Osteoblast (primary cell): ENCODE measurements at places on chromosomes 2 and 18.

DNA sequence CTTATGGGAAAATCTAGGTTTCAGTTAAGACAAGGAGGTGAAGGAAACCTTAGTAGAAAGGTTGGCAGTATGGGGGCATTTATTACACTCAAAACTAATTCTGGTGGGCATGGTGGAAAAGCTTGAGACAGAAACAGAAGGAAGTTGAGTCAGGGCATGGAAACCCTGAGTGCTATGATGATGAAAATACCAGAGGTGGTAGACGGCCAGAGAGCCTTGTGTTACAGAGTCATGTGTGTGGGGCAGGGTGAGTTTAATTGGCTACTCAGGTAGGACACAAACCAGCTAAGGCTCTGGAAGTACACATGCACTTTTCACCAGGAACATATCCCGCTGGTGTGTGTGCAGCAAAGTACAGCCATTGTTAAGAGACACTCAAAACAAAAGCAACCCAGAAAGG lies 20.7 kb upstream of the FAM136A start:
- DNase-seq = no peak

- no peak for DNase-seq
Measured at GRCh38 chr2:225938991-225939390, 539.5 kb downstream of the NYAP2 start.

DNA sequence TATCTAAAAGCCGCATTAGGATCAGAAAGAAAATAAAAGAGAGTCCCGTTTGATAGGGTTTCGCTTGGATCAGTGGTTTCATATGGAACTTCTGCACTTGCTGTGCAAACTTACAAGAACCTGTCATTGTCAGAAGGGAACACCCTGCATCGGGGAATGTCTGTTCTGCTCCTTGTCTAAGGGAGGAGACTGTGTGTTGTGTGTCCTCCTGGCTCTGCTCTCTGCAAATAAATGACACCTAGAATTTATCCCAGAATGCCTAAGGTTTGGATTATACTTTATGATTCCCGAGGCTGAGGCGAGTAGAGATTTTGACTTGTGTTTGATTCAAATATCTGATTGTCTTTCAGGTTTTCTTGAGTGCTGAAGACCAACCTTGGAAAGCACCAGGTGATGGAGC lies 785.1 kb downstream of the GALR1 start:
- DNase-seq = no peak

DNA sequence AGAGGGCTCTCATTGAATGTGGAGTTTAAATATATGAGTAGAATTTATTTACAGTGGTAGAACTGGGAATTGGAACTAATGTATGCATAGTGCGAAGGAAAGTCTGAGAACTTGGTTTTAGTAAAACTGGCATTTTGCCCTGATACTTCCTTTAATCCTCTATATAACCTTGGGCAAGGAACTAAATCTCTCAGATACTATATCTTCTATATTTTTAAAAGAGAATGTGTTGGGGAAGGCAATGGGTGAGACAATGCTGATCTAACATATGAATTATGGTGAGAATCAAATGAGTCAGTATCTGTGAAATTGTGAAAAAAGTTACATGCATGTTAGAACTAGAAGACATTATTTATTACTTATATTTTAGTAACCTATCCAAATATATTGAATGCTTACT lies 2109.4 kb upstream of the PIK3C3 start:
- DNase-seq = no peak

DNA sequence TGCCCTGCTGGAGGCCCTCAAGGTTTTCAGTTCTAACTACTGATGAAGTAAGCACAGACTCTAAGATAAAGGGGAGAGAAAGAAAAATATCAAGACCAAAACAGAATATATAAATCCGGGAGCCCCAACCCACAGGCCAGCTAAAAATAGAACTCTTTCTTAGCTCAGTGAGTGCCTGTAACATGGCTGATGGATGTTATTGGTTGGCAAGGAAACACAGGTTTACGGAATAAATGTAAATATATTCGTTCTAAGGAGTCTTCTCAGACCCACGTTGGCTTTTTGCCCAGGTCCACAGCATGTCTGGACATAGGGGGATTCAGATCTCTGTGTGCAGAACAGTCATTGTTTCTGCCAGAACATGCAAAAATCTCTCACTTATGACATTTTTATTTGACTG lies 139.0 kb upstream of the SERPINE2 start:
- no peak for DNase-seq

DNA sequence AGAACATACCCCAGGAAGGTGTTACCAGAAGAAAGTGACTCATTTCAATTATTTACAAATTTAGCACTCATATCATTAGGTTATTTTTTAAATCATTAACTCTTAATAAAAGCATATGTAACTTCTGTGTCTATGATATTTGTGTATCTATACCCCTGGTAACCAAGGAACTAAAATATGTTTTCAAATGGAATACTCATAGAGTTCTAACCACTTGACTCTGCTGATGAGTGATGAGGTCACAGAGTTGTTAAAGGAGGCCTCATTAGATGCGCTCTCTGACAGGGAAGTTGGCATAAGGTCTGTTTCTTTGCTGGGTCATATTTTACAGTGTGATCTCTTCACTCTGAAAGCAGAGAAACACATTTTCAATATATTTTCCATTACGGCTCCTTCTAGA lies 73.4 kb downstream of the CCDC150 start:
- DNase-seq = no peak

DNA sequence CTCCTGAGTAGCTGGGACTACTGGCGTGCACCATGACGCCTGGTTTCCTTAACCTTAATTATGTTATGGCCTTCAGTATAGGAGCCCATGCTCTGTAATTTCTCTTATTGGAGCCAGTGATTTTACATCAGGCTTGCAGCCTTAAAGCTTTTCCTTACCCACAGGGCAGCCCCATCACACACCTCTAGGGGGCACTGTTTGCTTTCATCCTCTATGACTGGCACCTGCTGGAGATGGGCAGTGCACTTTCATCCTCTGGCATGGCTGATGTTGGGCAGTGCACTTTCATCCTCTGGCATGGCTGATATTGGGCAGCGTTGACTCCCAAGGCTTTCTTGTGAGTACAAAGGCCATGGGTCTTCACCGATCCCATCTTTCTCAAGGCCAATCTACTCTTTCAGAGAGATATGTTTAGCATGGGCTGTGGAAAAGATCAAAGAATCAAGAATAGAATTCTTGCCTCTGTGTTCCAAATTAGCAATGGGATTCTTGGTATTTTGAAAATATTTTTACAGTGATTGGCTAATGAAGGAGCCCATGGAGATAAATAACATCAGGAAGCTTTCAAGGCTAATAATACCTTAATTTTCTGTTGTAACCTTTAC lies 80.7 kb upstream of the MEX3C start:
- DNase-seq = no peak

DNA sequence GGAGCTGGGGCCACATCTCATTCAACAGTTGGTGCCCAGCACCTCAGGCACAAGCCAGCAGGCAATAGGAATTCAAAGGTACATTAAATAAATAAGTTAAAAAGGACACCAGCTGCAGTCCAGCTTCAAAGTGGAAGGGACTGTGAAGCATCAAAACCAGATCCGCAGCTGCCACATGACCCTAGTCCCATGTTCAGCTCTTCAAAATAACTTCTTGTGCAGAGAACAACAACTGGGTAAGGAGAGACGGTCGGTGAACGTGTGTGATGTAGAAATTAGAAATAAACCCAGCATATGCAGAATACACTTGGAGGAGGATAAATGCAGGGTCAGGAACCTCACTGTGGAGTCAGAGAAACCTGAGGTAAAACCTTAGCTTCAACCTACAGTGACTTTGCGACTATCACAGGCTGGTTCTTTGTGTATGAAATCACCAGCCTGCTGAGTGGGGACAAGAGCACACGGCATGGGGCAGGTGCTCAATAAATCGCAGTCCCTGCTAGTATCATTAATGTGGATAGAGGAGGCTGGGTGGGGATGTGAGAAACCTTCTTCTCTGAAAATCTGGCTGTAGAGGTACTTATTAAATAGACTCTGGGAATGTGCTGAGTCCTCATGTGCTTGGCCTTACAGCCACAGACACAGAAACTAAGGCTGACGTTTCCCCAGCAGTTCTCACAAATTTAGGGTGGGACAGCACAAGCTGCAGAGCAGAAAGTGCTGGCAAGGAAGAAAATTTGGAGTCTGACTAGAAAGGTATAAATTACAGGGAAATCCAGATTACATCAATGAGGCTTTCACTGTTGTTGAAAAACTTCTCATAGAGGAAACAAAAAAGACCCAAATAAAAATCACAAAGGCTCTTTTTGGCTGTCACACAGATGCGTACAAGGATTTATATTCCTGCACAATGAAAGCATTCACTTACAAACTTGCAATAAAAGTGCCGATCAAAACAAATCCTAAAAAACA lies 20.7 kb downstream of the FBXO15 start:
- no peak for DNase-seq

DNA sequence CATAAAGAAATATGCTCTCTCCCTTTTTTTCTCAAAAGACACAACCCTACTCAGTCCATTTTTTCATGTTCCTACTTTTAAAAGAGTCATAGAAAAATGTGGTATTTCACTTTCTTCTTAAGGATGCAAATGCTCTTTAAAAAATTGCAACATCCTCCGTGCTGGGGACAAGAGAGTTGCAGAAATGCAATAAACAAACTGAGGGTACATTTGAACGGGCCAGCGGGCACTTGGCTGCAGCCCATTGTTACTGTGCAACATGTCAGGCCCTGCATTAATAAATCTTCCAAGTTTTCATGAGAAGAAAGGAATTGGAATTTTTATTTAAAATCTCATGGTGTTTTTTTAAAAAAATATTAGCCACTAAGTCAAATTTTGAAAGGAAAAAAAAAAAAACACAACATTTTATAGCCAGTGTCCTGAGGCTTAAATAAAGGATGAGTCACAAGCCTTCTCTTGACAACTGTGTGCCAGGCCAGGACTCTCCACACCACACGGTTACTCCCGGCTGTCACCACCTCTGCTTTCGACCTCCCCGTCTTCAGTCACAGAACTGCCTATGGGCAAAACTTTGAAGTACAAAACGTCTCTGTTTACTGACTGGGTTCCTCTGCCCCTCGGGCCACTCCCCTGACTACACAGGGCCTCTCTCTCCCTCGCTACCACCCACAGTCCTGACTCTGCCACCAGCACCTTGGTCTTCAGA lies 57.5 kb upstream of the MFF start:
- DNase-seq = peak; percentile 21

DNA sequence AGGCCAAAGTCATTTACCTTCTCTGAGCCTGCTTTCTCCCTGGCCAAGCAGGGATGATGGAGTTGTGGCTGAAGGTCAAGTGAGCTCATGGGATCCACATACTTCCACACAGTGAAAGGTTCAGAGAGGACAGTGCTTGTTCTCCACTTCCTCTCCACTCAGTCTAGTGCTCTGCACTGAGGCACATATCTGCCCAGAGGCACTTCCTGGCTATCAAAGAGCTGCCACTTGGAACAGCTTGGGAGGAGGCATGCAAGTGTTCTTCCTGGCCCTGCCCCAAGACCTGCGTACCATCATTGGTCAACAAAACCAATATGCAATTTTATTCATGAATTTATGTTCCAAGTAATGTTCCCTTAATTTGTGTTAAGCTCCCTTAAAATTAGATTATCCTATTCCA lies 71.9 kb downstream of the RNF152 start:
- no peak for DNase-seq

- DNase-seq = peak; percentile 25
Measured at GRCh38 chr2:41910126-41910525, 137.7 kb upstream of the PKDCC start.

GRCh38 chr2:233002829-233003657 lies 10.0 kb downstream of the NGEF start:
- DNase-seq = peak; percentile 79

GRCh38 chr18:22932885-22933205 lies 283 bp upstream of the RBBP8 start:
- DNase-seq = peak; percentile 11

DNA sequence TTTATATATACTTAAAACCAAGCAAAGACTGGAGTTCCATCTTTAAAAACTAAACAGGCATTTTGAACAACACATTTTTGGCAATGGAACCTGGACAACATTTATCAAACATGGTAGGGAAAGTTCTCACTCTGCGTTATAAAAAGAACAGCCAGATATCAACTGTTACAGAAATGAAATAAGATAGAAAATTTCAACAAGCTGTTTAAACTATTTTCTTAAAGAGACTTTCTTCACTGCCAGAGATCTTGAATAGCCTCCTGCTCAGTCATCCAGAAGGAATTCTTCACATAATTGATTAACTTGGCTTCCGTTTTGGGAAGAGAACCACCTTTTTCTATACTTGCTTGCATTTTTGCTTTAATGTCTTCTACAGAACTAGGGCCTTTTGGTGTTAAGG lies 166.0 kb upstream of the PIK3C3 start:
- DNase-seq = no peak
